ENCODE measurements at places on chromosomes 4 and X.

- DNase-seq = no peak
Measured at GRCh38 chrX:71493111-71493613, 39.7 kb upstream of the OGT start.

DNA sequence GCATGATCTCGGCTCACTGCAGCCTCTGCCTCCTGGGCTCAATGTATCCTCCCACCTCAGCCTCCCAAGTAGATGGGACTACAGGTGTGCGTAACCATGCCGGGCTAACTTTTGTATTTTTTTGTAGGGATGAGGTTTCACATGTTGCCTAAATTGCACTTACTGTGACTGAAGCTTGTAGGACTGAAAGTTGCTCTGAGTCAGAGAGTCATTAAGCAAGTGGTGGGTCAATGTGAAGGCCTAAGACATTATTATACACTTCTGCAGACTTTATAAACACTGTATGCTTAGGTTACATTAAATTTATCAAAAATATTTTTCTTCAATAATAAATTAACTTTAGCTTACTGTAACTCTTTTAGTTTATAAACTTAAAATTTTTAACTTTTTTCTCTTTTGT lies 170.2 kb downstream of the FAT4 start:
- no peak for DNase-seq

- no peak for DNase-seq
Measured at GRCh38 chrX:149527705-149528104, 13.1 kb upstream of the EOLA1 start.

DNA sequence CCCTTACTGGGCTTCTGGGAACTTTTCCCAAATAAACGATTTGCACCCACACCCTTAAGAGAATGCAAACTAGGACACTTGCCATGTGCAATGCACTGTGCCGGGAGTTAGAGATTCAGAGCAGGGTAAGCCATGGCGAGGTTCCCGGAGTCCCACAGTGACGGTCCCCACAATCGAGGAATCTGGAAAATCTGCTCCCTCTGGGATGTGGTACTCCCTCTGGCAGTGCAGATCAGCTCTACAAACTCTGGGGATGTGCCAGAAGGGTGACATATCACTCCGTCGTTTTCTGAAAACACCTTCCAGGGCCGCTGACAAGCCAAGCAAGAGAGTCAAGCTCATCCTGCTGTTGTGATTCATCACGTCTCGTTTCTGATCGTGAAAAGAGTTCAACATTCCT lies 537.5 kb downstream of the BCOR start:
- no peak for DNase-seq

DNA sequence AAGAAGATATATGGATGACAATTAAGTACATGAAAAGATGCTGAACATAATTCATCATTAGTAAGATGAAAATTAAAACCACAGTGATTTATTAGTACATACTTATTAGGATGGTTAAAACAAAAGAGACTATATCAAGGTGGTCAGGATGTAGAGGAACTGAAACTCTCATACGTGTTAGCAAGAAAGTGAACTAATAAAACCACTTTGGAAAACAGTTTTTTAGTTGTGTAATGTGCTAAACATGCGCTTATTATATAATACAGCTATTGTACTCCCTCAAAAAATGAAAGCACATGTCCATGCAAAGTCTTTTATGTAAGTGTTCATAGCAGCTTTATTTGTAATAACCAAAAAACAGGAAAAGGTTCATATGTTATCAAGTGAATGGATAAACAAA lies 89.9 kb upstream of the KCTD8 start:
- DNase-seq = no peak

DNA sequence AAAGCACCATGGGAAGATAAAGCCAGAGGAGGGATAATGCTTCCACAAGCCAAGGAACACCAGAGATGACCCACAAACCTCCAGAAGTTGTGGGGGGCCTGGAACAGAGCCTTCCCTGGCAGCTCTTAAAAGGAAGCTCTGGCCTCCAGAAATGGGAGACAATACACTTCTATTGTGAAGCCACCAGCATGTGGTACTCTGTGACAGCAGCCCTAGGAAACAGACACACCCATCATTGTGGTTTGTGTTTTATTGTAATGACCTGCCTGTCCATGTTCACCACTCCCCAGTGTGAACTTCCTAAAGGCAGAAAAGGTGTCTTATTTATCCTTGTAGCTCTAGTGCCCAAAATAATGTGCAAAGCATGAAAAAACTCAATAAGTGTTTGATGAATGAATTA lies 264.1 kb upstream of the GATB start:
- DNase-seq = no peak

DNA sequence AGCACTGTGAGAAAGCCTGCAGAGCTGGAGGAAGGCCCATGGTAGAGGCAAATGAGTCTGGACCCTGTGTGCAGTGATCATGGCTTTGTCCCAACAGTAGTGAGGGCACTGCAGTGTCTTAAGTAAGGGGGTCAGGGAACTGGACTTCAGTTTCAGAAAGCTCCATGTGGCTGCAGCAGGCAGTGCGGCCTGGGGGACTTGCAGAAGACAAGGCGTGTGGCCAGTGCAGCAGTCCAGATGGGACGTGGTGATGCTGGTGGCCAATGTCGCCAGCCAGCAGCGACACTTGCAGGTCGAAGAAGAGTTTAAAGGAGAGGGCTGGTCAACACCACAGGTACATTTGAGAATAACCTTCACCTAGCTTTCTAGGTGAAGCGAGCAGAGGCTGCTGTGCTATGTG lies 113.4 kb downstream of the ZNF827 start:
- no peak for DNase-seq

DNA sequence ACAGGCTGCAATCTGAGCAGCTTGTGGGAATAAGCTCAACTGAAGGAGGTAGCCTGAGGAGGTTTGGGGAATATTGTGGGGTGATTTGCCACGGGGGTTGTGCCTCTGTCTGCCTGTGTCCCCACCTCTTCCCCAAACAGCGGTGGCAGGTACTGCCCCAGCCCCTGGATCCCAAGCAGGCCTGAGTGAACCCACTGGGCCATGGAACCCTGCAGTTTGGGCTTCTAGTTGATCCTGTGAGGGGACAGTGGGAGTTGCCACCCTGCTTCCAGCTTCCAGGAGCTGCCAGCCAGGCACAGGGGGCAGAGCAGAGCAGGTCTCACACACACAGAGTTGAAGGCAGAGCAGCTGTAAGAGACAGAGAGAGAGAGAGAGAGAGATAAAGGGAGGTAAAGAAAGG lies 97.4 kb downstream of the PJA1 start:
- no peak for DNase-seq

- no peak for DNase-seq
Measured at GRCh38 chrX:153968754-153969124, 2.9 kb downstream of the HCFC1 start.

GRCh38 chr4:186472948-186473347 lies 82.4 kb downstream of the MTNR1A start:
- DNase-seq = no peak

- no peak for DNase-seq
Measured at GRCh38 chrX:65017451-65017850, 41.2 kb upstream of the ZC4H2 start.

Measured in stimulated activated CD4-positive, alpha-beta T cell treated with anti-CD3 and anti-CD28 coated beads, Interleukin-1b, Interleukin-23, amount 100 ng/mL, for 4 hours (primary cell).